Mesenchymal stem cell (in vitro differentiated cells and primary cell): ENCODE measurements at places on chromosomes 7 and 10.

DNA sequence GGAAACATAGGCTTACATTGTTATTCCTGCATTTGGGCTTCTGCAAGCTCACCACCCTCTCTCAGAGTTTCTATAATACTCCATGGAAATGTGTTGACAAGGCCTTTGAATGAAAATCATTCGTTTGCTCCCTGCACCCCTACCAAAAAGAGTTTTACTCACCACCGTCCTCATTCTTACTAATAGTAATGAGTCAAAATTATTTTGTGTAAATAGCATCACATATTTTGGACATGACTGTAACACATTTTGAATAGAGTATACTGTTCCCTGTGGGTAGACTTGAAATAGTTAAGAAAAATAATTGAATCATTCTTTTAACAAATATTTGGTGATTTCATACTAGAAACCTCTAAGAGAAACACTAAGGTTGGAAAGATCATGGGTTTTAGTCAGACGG, 84.6 kb downstream of the AKAP9 start:
- peak; percentile 26 for DNase-seq

DNA sequence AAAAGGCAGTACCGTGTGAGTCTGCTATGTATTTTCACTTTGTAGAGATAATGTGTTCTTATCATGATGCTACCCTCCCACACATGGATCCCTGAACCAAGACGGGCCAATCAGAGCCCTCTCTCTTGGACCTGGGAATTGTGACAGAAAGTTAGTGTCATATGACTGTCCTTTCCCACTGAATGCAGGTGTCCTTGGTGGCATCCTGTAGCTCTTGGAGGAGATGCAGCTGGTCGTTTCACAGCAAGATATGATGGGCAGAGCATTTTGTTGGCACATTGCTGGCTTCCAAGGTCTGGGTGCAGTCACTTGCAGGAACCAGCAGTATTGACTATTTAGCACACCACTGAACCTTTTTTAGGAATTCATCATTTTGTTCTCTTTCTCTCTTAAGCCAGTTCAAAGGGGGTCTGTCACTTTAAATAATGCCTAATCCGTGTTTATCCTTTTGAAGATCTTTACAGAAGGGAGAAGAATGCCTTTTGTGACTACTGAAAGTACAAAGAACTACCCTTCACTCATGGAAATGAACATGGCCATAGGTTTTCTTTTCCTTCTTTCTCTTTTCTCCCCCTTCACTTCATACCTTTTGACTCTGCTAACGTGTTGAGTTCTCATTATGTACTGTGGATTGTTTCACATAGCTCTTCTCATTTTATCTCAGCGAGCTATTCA, 125.1 kb downstream of the PLXDC2 start:
- DNase-seq = no peak

DNA sequence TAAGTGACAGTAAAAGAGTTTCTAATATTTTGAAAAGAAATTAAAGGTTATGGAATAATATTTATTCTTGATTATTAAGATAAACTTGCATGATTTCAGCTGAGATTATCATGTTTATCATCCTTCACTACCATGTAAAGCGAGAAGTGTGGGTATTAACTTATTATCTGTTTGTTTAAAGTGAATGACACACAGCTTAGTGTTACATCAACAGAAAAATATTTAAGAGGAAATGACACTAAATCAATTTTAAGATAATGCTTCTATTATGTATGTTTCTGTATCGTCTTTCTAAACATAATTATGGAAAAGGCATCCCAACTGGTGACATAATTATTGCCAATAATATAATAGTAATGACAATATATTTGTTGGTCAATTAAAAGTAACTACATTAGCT, 213.1 kb downstream of the PCDH15 start:
- no peak for DNase-seq

DNA sequence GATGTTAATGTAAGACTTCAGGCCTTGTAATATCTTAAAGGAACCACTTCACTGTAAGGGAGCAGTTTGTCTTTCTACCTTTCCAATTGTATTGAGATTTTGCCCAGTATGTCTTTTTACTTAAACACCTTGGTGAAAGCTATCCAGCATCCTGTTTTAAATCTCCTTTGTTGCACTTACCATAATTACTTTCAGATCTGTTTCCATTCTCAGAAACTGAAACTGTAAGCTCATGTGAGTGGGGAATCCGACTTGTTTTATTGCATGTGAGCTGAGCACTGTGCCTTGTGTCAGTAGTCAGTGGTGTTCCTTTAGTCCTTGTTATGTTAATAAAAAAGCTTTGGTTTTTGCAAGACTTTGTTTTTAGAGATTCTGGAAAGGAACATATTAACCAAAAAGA, 42.2 kb downstream of the BMPR1A start:
- DNase-seq = peak; percentile 72

DNA sequence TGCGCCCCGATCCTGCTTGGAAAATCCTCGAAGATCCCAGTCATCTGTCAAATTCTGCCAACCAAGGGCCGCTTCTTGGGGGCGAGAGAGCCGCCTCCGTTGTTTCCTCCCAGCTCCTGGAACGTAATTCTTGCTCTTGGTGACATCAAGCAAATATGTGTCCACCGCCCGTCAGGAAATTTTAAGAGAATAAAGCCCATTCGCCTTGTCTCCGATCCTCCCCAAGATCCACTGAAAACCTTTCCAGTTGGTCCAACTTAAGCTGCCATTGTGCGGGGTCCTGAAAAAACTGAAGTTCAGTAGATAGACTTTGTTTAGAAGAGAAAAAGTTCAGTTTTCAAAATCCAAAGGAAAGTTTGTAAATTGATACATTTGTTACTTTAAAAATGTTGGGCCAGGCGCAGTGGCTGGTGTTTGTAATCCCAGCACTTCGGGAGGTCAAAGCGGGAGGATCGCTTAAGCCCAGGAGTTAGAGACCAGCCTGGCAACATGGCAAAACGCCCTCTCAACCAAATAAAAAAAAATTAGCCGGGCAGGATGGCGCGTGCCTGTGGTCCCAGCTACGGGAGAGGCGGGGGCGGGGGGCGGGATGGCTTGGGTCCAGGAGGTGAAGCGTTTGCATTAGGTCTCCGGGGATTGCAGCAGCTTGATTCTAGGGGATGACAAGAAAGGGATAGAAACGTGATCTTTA, 1.0 kb upstream of the ZNF800 start:
- DNase-seq = peak; percentile 18

DNA sequence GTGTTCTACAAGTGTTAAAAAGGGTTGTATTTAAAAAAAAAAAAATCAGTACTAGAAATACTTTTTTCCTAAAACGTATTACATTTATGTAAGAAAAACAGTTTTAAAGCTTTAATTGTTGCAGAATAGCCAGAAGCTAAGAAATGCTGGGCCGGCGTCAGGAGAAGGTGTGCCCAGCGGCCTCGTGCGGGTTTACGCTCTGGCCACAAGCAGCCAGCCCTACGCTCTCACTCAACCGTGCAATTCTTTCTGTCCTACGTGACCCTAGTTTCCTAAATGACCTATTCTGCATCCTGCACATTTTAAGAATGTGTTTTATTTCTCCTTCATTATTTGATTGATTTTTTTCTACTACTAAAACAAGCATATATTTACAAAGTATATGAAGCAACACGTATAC, 279.7 kb upstream of the KLF14 start:
- DNase-seq = no peak

GRCh38 chr7:95631527-95631926, 35.2 kb upstream of the PDK4 start:
- DNase-seq = peak; percentile 45
